ENCODE measurements at places on chromosomes 16 and 17.

DNA sequence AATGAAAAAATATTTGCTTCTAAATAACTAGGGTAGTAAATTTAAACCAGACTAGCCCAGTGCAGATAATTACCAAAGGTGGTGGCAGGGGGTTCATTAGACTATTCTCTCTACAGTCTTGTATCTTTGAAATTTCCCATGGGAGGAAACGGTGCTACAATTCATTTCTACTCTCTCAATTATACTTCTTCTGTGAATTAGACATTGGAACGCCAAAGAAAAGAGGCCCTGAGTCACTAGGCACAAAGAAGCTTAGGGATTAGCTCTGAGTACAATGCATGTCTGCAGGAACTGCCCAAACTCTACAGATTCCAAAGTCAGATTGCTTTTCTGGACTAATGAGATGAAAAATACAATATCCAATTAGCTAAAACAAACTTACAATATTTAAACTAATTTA is 30.7 kb upstream of the ARL6IP1 start:
- no peak for DNase-seq

DNA sequence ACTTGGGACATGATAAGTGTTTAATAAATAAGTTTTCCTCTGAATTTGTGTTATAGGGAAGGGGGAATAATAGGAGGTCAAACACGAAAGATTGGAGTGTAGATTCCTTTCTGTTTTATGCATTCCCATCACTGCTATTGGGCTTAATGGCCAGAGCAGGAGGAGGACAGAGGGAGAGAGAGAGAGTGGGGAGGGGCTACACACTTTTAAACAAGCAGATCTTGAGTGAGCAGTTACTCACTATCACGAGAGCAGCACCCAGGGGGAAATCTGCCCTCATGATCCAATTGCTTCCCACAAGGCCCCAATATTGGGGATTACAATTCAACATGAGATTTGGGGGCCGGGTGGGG is 505.0 kb downstream of the GRIN2A start:
- DNase-seq: no peak

GRCh38 chr16:20849589-20850390 is 43.5 kb downstream of the REXO5 start:
- peak; percentile 77 for DNase-seq

GRCh38 chr17:82127704-82128103 is 29.7 kb upstream of the FASN start:
- DNase-seq: no peak

GRCh38 chr17:21029036-21029435 is 13.8 kb downstream of the USP22 start:
- DNase-seq: no peak

DNA sequence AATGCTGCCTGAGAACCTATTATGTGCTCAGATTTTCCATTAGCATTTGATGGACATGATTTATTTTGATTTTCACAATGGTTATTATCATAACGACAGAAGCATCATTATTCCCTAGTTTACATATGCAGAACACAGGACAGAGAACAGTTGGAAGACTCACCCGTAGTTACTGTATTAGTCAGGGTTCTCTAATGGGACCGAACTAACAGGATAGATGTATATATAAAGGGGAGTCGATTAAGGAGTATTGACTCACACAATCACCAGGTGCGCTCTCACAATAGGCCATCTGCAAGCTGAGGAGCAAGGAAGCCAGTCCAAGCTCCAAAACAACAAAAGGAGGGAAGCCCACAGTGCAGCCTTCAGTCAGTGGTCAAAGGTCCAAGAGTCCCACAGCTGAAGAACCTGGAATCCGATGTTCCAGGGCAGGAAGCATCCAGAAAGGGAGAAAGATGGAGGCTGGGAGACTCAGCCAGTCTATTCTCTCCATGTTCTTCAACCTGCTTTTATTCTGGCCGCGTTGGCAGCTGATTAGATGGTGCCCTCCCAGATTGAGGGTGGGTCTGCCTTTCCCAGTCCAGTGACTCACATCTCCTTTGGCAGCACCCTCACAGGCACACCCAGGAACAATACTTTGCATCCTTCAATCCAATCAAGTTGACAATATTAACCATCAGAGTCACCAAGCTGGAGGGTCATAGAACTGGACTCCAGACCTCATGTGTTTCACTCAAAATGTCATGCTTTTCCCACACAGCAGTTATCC is 92.7 kb upstream of the XYLT1 start:
- DNase-seq: no peak

DNA sequence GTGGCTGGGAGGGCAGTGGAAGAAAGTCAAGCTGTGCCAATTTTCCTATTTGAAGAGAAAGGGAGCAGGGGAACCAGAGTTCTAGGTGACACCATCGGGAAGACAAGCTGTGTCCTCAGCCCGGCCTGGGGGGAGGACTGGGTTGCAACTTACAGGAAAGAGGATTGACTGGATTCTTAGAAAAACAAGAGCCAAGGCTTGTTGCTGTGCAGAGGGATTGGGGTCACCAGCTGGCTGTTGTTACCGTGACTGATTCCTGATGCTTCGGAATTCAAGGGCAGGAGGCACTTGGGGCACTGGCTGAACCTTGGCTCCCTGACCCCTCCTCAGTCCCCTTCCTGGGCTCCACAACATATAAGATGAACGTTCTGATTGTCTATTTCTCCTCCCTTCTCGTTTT is 16.8 kb upstream of the MMP2 start:
- no peak for DNase-seq

DNA sequence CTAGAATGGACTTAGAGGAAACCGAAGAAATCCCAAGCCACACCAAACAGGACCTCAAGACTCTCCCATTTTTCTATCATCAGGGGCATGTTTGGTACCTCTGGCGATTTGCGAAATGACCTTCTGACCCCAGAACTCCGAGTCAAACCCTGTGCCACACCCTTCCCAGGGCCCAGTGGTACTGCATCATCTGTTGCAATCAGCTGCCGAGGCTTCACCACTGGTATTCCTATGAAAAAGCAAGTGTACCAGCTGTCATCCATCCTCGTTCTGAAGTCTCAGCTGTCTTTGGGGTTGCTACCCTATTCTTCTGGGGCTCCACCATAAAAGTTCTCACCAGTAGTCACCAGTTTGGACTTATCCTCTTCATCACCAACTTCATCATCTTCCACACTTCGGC is 2.3 kb upstream of the RSKR start:
- no peak for DNase-seq

DNA sequence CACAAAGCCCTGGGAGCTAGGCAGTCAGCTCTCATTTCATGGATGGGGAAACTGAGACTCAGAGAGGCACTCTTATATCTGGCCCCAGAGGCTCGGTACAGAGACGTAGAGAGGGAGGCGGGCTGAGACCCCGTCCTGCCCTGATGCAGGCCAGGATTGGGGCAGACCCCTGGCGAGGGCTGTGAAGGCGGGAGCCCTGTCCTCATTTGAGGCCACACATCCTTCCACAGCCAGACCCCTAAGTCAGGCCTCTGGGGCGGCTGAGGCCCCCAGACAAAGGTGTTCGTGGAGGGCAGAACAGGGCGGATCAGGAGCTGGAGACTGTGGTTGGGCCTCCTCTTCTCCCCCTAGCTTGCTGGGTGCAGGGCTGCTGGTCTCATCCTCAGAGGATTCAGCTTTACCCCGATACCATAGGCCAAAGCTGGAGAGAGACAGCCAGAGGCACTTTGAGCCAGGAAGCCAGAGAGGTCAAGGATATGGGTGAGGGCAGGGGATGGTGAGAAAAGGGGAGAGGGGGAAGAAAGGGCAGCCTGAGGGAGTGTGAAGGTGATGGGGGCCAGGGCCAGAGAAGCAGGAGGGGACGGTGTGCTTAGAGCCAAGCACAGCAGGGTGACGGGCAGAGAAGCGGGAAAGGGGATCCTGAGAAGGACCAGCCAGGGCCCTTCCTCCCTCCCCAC is 805 bp upstream of the SCARF1 start:
- DNase-seq: no peak

GRCh38 chr17:75342996-75343395 is 53.8 kb upstream of the SLC25A19 start:
- DNase-seq: no peak

DNA sequence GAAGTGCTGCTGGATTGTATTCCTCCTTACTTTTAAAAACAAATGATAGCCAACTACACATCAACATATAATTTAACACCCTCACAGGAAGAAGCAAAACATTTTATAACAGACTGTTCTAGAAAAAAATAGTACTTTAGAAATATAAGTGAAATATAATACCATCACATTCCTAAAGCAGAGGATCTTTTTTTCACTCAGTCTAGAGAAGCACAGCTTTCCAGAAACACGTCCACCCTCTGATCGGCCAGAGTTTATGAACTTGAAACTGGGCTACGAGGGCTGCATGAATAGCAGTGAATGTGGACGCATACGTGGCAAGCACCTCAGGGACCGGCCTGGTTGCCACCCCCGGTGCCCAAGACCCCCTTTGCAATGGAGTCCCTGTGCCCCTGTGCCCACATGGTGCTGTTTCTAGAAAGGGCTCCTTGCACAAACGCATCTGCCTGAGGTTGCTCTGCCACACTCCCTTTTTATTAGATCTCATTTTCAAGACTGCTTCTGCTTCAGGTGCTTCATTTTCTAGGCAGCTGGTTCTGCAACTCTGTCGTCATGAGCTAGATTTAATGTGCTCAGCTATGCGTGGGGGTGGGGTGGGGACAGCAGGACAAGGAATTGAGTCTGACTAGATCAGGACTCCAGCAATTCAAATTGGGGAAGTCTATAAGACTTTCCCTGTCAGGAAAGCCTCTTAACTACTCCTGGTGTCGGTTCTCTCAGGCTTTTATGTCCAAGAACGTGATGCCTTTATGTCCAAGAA is 29.1 kb upstream of the ERN1 start:
- no peak for DNase-seq

DNA sequence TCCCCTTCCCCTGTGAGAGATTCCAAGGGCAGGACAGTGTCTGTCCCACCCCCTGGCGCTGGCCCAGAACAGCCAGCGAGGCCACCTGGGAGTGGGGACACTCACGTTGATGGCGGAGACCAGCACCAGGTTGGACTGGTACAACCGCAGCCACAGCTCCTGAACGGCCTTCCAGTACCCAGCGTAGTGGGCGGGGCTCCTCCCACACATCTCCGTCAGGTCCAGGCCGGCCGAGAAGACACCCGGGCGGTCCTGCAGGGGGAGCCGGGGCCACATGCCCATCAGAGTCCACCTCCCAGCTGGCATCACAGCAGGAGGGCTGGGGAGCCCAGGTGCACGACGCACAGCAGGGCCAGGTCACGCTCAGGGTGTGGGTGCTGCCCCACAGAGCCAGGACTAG is 7.1 kb downstream of the ECI1 start:
- DNase-seq: no peak

DNA sequence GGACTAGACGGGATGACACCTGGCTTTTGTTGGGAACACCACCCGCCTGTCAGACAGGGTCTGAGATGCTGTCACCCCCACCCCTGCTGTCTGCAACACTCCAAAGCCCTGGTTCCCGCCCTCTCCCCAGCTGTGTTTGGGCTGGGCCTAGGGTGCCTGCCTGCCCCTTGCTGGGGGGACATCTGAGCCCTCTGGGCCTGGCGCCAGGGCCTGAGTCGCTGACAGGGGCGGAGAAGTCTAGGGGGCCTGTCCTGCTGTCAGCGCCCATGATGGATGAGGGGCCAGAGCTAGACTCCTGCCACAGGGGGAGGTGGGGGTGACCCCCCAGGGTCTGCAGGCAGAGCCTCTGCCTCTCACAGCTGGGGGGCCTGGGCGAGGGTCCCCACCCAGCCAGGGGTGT is 7.6 kb upstream of the PKMYT1 start:
- DNase-seq: no peak

DNA sequence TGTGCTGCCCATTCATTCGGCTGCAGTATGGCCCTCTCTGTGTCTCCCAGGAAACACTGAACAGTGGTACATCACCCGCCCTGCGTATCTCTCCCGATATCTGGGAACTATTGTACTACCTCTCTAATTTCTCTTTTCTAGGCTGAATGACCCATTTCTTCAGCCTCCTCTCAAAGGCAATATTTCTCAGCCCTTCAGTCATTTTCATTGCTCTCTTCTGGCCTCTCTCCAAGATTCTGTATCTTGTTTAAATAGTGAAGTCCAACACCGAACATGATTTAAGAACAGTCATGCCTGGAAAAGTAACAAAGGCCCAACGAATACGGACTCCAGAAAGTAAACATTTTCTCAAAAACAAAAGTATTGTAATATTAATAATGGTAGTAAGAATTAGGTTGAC is 220.1 kb downstream of the ZFHX3 start:
- no peak for DNase-seq

- DNase-seq: no peak
Observed at GRCh38 chr17:78718575-78719208, 63.4 kb downstream of the CYTH1 start.

DNA sequence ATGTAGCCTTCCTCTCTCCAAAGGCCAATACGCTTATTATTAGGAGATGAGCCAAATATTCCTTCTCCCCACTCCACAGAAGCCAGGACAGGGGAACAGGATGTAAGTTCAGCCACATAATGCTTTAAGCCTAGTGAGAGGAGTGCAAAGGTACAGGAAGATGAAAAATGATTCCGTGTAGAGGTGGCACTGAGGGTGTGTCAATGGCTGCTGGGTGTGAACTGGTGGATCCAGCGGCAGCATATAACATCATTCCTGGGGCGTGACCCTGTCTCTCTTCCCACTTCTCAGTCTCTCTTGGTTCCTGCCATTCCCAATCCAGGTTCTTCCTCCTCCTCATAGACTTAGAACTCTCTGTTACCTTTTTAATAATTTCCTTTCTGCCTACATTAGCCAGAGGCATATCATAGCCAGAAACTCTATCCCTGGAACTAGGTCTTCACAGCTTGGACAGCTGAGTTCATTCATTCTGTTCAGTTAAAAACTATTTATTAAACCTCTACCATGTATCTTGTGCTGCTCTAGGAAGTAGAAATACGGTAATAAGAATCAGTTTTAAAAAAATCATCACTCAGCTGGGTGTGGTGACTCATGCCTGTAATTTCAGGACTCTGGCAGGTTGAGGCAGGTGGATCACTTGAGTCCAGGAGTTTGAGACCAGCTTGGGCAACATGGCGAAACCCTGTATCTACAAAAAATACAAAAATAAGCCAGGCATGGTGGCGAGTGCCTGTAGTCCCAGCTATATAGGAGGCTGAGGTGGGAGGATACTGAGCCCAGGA is 58.0 kb upstream of the FAM20A start:
- DNase-seq: no peak

DNA sequence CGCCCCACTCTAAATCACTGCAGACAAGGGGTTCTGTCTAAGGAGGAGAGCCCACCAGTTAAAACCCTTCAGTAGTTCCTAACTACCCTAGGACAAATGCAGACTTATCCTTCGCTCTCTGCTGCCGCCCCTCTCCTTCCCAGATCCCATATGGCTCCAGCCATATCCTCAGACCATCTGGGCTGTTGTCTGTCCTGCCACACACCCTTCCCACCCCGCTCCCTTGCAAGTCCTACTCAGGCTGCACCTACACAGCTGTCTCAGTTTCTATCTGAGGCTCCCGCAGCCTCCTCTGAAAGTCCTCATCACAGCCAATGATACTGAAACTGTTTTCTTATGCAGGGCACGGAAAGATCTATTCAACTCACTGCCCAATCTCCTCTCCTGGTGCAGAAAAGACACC is 720 bp upstream of the BCKDK start:
- DNase-seq: no peak

GRCh38 chr17:10435096-10435495 is 13.3 kb upstream of the MYH8 start:
- no peak for DNase-seq

Data from hematopoietic multipotent progenitor cell treated with erythropoietin and hydrocortisone succinate and interleukin-3 and kit ligand, for 17 days (in vitro differentiated cells).